ENCODE measurements at places on chromosomes 6 and 20.

GRCh38 chr6:163543321-163543720 lies 128.8 kb downstream of the QKI start:
- no peak for DNase-seq

DNA sequence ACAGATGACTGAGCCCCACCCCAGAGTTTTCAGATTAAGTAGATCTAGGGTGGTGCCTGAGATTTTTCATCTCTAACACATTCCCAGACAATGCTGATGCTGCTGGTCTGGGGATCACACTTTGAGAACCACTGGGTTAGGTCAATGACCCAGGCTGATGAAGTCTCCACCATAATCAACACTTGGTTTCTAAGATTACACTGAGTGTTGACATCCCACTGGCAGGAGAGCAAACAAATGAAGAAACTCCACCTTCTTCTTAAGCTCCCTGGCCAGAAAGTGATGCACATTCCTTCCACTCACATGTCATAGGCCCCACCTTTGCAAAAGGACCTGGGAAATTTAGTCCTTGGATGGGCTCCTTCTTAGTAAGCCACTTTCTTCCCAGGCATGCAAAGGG lies 53.1 kb downstream of the MAFB start:
- no peak for DNase-seq

GRCh38 chr6:138115877-138116660 lies 8.8 kb upstream of the PERP start:
- DNase-seq, result peak; percentile 33

GRCh38 chr6:150006961-150007464 lies 18.3 kb downstream of the RAET1L start:
- no peak for DNase-seq

DNA sequence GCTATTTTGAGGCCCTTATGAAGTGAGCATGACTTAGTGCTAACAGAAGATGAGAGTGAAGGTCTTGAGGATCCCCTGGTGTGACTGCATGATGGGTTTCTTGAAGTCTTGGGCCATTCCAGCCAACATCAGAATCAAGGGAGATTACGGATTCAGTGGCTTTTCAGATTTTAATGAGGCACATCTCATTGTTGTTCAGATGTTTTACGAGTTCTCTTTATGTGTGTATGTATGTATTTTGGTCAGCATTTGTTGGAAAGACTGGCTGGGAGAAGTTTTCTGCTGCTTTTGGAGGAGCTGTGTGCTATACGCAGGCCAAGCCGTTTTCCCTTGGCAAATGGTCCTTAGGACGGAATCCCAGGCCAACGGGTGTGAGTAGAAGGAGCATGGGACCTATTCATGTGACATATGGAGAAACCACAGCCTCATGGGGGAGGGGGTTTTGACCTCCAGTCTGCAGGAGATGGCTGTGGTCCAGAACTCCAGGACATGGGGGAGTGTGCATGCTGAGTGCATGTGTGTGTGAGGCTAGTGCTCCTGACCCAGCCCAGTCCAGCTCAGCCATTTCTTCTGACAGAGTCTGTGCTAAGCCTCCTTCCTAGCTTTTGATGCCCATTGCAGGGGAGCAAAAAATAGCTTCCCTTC lies 35.3 kb downstream of the CHMP4B start:
- no peak for DNase-seq

DNA sequence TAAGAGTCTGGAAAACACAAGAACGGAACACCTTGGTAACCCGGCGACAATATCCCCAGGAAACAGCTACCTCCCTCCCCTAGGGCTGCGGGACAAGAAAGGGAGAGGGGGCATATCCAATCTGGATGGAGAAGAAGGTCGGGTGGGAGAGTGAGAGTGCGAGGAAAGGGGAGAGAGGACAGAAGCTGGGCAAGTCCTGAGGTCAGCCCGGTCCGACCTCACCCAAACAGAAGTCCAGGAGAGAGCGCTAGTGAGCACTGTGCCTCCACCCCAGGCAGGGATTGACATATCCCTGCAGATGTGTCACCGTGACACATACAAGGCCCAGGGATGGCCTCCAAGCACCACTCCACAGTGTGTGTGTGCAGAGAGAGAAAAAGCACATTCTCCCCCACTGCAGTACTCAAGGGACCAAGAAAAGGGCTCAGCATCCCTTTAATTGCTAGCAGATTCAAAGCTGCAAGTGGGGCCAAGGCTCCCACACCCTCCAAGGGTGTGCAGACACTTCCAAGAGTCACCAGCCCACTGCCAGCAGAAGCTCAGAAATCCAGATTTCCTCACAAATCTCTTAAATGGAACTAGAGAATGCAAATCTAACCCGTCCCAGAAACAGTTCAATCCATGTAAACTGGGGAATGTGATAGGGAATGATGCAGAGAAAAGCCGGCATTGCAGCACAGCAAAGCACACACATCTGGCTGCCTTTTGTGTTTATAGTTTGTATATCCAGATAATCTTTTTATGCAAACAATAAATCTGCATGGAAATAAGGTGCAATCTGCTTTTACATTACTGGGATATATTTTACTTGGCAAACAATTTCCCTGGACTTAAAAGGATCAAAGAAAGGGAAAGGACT lies 3.1 kb downstream of the PXDC1 start:
- no peak for DNase-seq

DNA sequence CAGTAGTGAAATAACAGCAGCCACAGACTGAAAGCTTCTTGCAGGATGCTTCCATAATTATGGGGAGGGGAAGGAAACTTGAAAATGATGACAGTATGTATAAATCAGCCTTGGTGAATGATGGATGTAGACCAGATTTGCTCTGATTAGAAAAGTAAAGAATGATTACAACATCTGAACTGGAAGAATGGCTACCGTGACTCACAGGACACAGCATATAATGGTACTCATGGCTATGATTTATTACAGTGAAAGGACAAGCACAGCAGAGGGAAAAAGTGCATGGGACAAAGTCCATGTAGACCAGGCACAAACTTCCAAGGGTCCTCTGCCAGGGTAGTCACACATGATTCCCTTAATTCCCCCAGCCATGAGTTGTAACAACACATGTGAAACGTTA lies 70.7 kb upstream of the POPDC3 start:
- no peak for DNase-seq

GRCh38 chr6:158220786-158221442 lies 52.8 kb downstream of the GTF2H5 start:
- no peak for DNase-seq

DNA sequence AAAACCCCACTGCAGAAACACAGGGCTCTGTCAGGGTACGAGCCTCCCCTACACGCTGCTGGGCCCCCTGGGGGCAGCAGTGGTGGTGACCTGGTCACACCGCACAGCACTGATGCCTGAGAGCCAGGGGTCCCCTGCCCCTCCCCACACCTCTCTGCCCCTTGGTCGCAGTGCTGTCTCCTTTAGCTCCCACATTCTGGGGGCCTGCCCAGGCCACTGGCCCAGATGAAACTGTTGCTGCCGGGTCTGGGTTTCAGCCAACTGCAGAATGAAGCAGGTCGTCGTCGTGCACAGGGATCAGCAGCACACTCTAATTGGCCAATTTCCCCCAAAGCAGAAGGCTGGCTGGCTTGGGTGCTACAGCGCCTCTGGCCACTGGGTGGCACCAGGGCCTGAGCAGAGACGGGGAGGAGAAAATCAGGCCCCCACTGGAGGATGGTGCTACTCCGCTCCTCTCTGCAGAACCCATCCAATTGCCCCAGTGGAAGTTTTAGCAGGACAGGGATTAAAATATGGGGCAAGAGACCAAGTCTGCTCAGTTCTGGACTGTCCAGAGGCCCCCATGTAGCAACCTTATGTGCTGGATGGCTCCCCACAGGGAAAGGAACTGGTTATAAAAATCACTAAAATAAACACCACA lies 26.1 kb downstream of the DIDO1 start:
- no peak for DNase-seq

DNA sequence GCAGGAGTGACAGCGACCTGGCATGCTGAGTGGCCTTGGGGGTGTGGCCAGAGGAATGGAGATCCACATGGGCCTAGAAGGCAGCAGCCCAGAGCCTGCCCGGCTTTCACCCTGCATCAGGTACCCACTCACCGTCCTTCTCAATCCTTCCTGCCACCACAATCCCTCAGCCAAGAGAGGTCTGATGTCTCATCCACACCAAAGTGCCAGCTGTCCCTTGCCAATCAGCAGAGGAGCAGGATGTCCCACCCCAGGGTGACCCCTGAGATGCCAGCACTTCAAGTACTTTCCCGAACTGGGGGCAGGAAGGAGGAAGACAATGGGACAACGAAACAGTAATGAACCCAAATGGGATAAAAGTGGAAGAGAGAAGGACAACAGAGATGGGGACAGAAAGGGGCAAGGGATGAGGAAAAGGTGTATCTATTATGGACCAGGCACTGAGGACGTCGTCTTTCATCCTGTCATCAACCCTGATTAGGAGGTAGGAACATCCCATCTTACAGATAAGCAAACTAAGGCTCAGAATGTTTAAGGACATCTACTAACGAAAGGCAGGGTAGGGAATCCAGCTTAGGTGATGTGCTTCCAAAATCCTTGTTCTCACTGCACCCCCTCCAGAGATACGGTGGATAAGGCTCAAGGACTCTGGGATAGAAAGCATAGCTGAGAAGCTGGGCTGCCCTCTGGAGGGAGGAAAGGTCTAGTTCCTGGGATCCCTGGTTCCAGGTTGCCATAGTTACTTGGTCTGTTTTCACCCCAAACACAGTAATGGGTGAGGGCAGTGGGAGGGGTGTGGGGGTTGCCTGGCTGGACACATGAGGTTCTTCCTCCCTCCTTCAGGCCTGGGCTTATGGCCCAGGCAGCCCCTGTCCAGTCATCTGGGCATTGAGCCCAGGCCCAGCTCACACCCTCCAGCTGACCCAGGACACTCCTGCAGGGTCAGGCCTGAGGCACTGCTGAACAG lies 4.5 kb upstream of the TNXB start:
- DNase-seq, result no peak

DNA sequence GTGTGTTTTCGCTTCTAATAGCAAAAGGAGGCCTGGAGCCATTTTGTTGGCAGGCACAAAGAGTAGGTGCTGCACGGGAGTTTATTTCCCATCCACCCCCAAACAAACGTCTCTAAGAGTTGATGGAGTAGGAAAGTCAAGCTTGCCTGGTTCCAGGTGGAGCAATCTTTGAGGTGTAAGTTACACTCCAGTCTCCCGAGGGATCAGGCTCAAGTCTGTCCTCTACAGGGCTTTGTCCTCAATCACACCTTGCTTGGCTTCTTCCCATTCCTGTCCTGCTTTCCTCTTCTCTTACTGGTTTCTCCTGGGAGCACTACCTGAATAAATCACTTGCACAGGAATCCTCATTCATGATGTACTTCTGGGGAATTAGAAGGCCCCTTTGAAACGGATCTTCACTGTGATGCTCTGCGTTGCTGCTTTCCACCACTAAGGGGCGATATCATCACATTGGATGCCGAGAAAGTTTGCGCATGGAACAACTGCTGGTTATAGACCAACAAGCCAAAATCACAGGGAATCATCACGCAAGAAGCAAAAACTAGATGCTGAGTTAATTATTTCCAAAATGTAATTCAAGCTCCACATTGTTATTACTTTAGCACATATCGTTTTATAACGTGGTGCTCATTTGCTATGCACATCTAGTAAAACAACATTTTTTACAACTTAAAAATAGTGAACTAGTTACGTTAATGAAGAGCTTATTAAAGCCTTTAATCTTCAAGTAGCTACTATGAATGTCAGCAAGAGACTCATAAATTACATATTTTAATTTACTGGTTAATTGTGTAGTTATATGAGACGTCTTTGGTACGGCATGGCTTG lies 156.8 kb downstream of the DNAH8 start:
- DNase-seq, result no peak

- no peak for DNase-seq
These were observed 18.8 kb upstream of the SIRPA start for GRCh38 chr20:1876217-1876921.

GRCh38 chr6:165906-166305 lies 126.4 kb upstream of the DUSP22 start:
- DNase-seq, result no peak

DNA sequence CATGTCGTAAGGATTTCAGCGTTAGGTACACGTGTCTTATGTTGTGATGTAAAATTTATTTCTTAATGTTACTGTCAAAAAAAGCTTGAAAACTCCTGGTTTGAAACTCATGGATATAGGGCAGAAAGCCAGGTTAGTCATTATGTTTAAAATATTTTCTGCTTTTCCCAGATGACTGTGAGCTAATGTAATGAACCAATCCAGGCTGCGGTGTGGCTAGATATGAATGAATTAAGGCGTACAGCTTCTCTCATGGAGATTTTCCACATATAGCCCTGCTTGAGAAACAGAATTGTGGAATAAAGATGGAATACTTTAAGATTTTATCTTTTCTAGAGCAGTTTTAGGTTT lies 80.3 kb upstream of the STMND1 start:
- no peak for DNase-seq

DNA sequence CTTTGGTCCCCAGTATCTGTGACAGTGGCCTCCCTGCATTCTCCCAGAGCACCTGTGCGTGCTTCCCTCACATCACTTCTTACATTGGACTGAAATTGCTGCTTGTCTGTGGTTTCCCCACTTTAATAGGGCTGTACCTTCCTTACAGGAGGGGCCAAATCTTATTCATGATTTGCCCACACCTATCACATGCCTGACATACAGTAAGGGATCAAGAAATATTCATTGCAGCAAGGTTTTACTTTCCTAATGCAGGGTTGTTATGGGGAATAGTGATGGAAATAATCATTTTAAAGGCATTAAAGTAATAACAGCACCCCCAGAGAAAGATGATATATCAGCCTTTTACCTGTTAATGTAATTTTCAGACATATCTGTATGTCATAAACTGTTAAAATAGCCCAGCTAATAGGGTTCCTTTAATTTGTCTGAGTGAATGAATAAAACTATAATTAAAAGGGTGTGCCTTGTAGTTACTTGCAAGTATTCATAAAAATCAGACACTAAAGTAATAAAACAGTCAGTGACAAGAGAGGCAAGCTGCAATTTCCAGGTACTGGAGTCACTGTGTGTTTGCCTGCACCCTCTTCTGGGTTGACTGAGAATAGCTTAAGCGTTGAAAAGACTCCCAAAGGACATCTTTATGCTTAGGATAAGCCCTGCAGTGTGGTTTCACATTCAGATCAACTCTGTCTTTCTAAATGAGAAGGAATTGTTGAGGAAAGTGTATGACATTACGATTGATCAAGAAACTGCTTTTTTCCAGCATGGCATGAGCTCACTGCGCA lies 182.7 kb downstream of the PHACTR1 start:
- peak; percentile 25 for DNase-seq

- no peak for DNase-seq
These were observed 27.4 kb downstream of the SLC22A16 start for GRCh38 chr6:110448846-110449540.

GRCh38 chr6:14925699-14926026 lies 320.2 kb upstream of the JARID2 start:
- DNase-seq, result no peak

Measured in NCI-H187 treated with DMSO at 0.1 percent for 48 hours (cell line).